Stimulated activated CD4-positive, alpha-beta T cell treated with anti-CD3 and anti-CD28 coated beads, Interleukin-4, amount 100 ng/mL, for 48 hours (primary cell): ENCODE measurements at places on chromosomes 6 and 20.

GRCh38 chr20:347640-348484 lies 951 bp downstream of the NRSN2 start:
- DNase-seq: peak; percentile 72

- DNase-seq: no peak
These were observed 27.1 kb upstream of the HAO1 start for GRCh38 chr20:7967199-7967844.

GRCh38 chr6:107101686-107102413 lies 13.5 kb downstream of the BEND3 start:
- DNase-seq: no peak

DNA sequence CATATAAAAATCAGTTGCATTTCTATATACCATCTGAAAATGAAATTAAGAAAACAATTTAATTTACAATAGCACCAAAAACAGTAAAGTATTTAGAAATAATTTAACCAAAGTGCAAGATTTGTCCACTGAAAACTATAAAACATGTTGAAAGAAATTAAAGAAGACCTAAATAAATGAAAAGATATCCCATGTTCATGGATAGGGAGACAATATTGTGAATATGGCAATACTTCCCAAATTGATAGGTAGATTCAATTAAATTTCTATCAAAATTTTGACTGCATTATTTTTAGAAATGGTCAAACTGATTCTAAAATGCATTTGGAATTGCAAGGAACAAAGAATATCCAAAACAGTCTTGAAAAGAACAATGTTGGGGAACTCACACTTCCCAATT lies 17.6 kb upstream of the POU3F2 start:
- DNase-seq: no peak

GRCh38 chr6:157036245-157036711 lies 259.1 kb downstream of the ARID1B start:
- no peak for DNase-seq
